Esophagus squamous epithelium (tissue), 5 donors: ENCODE measurements at places on chromosomes 6 and 20.

DNA sequence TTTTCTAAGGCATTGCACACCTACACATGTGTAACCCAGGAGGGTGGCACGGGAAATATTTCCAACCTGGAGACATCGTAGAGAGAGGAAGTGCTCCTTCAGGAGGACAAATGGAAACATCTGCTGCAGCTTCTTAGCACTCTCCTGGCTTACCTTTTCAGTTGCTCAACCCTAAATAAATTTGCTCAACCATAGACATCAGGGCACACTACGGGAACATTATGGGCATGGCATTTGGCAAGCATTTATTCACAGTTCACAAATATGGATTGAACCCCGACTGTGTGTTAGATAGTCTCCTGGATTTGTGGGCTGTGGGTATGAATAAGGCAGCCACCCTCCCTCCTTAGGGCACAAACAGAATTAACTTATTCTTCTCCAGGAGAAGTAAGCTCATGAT lies 118.7 kb downstream of the SOX4 start:
- no peak for DNase-seq

GRCh38 chr20:22285555-22285954 lies 298.8 kb downstream of the FOXA2 start:
- no peak for DNase-seq

GRCh38 chr20:53873230-53873604 lies 197.2 kb downstream of the BCAS1 start:
- no peak for DNase-seq

DNA sequence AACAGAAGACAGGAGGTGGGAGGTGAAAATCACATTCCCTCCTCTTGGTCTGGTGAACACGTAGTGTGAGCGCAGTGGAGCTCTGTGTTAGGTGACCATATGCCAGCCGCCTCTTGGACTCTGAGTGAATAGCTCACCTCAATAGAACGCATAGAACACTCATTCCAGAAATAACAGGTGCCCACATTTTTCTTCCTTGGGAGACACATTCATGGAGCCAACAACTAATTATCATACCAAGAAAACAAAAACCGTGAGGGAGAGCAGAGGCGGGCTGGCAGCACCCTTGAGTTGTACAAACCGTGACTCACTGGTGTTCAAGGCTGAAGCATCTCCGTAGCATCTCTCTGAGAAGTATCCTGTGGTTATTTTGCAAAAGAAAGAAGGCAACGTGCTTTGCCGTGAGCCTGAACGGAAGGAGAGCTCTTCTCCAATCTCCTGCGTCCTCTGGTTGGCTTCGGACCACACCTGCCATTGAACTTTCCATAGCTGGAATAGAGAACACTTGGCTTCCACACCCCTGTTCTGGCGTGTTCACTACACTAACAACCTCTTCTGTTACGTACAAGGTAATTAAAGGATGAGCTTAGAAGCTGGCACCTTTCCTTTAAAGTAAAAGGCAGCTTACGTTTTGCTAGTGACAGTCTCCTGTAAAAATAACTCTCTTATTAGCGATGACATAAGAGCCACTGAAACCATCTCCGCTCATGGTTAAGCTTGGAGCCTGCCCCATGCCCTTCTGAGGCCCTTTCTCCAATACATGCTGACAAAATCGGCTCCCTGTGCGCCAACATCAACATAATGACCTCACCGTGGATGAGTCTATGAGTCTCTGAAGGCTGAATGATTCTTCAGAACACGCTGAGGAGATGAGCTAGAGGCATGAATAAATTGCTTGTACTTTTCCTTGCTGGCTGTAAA lies 30.2 kb upstream of the SGK1 start:
- no peak for DNase-seq

GRCh38 chr6:145559836-145560235 lies 175.5 kb downstream of the EPM2A start:
- DNase-seq = no peak

DNA sequence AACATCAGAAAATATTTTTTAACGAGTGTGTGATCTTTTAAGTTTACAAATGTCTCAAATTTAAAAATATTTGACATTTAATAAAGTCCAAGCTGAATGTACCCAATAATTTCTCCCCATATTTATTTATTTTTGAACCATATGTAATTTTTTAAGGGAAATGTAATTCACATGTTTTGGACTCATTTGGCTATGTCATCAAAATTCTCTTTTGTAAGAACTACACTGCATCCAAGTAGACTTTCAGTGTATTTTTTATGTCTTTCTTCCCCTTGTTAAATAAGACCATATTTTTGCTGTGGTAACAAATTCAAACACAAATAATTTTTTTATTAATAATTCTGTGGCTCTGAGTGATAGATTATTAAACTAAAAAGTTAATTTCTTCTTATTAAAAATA lies 365.2 kb downstream of the CD109 start:
- DNase-seq = no peak

DNA sequence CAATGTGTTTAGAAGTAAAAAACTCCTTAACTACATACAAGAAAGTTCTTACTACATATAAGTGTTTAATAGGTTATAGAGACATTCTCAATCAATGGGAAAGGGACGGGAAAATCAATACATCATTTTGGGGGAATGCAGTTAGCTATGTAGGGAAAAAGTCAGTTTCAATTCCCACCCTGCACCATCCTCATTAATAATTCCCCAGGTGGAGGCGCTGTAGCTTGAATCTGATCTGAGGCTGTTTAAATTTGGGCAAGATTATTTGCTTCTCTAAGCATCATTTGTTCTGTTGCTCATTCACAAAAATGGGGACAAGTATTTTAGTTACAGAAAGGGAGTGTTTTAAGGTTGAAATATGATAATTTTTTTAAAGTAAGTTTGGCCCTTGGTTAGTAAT lies 19.1 kb downstream of the OLIG3 start:
- no peak for DNase-seq

DNA sequence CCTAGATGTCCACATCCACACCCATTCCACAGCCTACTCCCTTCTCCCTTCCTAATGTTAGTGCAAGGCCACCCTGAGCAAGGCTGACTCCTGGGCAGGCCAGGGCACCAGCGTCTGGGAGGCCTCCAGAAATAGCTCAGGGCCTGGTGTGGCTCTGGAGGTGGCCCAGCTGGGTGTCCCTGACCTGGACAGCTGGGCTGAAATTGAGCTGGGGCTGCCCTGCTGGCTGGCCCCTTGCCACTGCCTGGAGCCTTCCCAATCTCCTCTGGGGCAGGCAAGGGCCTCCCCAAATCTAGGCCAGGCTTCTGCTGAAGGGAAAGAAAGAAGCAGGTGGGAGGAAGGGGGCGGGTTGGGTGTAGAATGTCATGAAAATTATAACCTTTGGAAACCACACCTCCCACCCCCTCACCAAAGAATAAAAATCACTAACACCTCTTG lies 2.1 kb downstream of the FAM110A start:
- no peak for DNase-seq
